NCI-H2081 (cell line): ENCODE measurements at places on chromosomes 3 and 15.

- no peak for DNase-seq
These were observed 69.3 kb downstream of the CD47 start for GRCh38 chr3:108021533-108021932.

DNA sequence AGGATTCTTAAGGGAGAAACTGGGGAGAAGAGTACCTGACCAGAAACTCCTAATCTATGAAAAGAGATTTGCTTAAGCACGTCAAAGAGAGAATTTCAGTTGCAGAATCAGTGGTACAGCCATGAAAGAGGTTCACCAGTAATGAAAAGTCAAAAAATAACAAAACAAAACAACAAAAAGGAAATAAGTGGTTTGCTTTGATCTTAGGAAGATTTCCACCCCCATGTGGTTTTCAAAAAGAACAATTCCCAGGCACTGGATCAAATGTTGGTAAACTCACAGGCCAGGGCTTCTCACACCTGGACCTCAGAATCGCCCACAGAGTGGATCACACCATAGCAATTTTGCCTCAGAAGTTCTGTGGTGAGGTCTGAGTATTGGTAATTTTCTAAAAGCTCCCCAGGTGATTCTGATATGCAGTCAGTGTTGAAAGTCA, 67.5 kb downstream of the TMEM39A start:
- no peak for DNase-seq

GRCh38 chr3:100263583-100263982, 2.8 kb downstream of the TBC1D23 start:
- DNase-seq, result no peak

- no peak for DNase-seq
These were observed 139.7 kb upstream of the CPNE4 start for GRCh38 chr3:132174500-132174899.

- DNase-seq, result no peak
These were observed 154.4 kb downstream of the CHL1 start for GRCh38 chr3:350871-351371.

DNA sequence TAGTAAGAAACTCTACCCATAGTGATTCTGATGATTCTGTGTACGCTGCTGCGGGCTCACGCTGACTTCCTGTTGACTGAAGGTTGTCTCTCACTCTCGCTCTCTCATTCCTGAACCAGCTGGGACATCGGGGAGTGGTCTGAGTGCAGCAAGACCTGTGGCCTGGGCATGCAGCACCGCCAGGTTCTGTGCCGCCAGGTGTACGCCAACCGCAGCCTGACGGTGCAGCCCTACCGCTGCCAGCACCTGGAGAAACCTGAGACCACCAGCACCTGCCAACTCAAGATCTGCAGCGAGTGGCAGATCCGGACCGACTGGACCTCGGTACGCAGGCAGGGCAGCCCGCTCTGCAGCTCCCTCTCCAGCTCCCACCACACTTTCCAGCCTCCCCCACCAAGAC, 63.6 kb upstream of the NR2E3 start:
- DNase-seq, result no peak
